NCI-H187 (cell line): ENCODE measurements at places on chromosomes 1 and 21.

DNA sequence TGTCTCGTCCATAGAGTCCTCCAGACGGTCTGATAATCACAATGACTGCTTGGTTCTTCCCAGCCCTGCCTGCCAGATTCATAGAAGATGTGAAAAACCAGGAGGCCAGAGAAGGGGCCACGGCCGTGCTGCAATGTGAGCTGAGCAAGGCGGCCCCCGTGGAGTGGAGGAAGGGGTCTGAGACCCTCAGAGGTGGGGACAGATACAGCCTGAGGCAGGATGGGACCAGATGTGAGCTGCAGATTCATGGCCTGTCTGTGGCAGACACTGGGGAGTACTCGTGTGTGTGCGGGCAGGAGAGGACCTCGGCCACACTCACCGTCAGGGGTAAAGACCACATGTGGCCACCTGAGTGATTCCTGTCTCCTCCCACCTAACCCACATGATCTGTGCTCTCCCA is 86.9 kb downstream of the OBSCN start:
- no peak for DNase-seq

GRCh38 chr1:8506456-8506855 is 188.5 kb downstream of the SLC45A1 start:
- DNase-seq, result no peak

DNA sequence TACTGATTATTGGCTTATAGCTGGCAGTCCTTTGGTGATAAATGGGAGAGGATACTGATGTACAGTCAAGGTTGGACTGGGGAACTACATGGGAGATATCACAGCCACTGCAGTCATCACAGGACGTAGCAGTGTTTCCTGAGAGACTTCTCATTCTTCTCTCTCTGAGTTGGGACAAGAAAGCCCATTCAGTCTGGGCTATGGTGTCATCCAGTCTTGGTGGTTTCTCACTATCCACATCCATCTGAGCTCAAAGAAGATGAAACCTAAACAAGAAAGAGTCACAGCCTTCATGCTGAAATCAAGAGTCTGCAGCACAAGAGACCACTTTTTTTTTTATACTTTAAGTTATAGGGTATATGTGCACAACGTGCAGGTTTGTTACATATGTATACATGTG is 12.8 kb upstream of the CD53 start:
- DNase-seq, result no peak

- no peak for DNase-seq
Observed at GRCh38 chr1:201625226-201625761, 86.4 kb downstream of the NAV1 start.

DNA sequence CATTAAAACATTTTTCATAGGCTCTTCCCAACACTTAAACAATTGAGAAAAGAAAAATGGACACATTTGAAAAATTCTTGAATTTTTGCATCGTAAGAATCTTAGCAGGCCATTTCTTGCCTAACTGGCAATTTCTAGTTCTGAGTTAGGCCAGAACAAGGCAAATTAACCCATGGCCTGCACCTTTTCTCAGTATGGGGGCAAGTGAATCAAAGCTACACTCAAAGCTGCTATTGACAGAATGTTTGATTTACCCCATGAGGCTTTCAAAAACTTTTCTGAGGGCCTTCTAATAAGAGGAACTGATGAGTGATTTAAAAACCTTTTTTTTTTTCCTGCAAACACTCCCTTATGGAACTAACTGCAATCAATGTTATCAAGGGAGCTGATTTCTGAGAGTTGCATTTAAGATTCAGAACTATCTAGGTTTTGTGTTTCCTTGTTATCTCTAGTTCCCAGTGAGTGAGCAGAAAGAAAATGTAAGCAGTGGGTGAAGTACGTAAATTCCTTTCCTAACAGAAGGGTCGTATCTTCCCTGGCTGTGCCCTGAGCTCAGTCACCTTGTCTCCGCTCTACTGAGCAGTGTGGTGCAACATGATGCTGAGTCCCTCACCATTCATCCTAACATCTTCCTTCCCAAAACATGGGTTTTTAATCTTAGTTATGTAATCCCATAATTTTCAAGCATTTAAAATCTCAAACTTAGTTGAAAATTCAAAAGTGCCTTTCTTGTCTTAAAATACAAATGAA is 353.7 kb downstream of the DPYD start:
- no peak for DNase-seq

GRCh38 chr1:1024149-1024770 is 4.3 kb downstream of the AGRN start:
- DNase-seq, result no peak

DNA sequence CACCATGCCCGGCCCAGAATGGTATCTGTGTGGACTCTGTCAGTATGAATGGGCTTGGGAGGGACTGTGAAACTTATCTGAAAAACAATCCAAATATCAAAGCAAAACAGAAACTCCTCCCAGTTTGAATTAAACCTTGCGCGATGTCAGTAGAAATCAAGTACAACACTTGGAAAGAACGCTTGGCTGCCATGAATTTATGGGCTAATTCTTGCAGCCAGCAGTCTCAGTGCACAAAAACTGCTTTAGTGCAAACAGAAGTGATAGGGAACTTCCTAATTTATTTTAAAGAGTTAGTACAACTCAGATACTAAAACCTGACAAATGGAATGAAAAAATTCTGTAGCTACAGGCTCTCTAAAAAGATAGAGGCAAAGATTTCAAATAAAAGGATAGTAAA is 8.5 kb downstream of the CLCA1 start:
- DNase-seq, result no peak

DNA sequence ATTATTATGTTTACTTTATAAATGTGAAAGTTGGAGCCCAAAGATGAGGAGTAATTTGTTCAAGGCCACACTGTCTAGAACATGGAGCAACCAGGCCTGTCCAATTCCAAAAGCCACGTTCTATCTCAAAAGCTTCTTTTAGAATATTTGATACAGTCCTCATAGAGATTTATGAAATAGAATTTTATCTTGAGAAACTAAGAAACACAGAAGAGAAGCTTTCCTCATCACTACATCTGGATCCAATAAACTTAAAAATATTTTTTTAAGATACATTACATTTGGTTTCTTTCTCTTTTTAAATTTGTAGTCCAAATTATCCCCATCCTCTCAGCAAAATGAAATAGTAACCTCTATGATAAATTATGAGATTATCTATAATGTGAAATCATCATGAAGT is 58.9 kb downstream of the DDAH1 start:
- DNase-seq, result no peak
